ENCODE measurements at places on chromosomes 11 and 22.

DNA sequence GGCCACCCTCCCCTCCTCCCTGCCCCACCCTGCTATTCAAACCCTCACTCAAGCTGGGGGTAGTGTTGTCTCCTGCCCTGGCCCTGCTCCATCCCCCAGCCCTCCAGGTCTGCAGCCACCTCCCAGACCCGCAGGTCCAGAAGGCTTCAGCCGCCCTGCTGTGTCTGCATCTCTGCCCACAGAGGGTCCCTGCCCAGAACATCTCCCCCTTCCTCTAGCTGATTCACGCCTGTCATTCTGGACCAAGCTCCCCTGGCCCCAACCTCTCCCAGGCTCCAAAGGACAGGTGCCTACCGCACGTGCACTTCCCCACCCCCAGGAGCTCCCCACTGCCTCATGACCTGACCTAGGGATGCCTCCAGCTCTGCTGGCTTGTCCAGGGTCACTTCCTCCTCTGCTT, 16.0 kb upstream of the SHISAL1 start:
- DNase-seq = no peak

GRCh38 chr11:8038811-8039529, 42.0 kb upstream of the TUB start:
- no peak for DNase-seq

DNA sequence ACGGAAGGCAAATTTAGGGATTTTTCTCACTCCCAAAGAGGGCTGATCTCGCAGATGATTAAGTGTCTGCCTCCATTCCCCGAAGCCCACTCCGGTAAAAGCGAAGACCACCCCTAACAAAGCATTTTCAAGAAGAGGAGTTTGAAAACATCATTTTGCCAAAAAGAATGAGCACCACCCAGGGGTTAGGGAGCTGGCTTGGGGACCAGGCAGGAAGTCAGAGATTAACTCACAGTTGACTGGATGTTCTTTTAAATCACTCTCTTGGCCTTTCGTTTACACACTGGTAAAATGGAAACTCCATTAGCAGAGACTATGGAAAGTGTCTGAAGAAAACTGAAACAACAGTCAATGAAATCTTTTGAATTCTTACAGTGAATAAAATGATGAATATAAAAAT, 7.9 kb upstream of the TRIM44 start:
- DNase-seq = no peak

- DNase-seq = no peak
Measured at GRCh38 chr11:122777343-122777742, 61.0 kb upstream of the CRTAM start.

GRCh38 chr11:93740730-93741093, 583 bp downstream of the TAF1D start:
- DNase-seq = no peak

DNA sequence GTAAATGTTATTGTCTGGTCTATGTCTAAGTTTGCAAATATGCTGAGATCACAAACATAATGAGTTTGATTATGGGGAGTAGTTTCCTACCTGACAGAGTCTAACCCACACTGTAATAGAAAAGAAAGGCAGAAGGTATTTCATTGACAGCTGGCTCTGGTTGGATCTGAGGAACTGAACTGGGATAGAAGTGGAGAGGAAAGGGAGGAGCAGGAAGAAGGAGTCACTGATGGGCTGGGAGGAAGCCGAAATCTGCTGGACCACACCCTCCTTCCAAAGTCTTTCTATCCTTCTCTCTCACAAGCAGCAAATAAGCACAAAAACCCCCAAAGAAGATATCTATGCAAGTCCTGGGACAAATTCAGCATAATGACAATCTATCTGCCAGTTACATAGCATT, 11.7 kb downstream of the BLID start:
- no peak for DNase-seq

- DNase-seq = no peak
Measured at GRCh38 chr11:18567081-18567480, 21.5 kb downstream of the UEVLD start.

DNA sequence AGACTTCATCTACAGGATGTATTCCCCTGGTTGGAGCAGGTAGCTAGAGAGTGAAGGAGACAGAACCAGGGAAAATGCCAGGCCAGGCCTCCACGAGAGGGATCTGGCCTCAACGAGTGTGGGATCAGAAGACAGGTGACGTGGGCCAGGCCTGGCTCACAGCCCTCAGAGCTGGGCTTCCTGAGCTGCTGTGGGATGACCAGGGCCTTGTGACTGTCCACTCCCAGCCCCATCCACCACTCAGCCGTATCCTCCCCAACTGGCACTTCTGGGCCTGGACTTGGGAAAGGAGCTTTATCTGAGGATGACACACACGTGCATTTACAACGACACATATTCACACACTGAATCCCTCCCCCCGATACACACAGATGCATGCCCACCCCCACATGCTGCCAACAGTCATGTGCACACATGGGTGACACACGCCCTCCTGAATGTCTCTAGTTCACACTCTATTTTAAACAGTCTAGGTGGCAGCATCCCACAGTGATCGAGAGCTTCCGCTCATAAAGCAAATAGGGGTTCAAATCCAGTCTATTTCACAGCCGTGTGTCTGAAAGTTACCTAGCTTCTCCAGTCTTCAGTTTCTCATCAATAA, 93.1 kb downstream of the TP53I11 start:
- DNase-seq = no peak

GRCh38 chr22:39315389-39315788, 4.0 kb downstream of the RPL3 start:
- no peak for DNase-seq

DNA sequence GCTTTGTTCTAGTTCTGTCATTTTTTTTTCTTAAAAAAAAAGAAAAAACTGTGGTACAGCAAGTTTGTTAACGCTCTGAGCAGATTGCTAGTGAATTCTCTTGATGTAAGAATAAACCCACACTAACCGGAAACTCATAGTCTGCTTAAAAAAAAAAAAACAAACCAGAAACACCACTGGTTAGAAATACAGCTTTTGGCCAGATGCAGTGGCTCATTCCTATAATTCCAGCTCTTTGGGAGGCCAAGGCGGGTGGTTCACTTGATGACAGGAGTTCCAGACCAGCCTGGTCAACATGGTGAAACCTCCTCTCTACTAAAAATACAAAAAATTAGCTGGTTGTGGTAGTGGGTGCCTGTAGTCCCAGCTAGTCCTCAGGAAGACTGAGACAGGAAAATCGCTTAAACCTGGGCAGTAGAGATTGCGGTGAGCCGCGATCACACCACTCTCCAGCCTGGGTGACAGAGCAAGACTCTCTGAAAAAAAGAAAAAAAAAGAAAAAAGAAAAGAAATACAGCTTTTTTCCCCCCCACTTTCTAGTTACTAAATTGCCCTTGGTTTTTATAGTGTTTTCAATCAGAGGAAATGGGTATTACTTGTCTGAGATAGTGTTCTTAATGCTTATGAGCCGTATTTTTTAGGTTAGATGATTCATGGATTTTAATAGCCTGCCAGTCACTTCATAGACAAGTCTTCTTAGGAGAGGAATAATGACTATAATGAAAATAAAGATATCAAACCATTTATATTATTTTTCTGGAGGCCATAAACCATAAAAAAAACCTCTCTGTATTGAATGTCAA, 222.8 kb downstream of the DDX10 start:
- no peak for DNase-seq

DNA sequence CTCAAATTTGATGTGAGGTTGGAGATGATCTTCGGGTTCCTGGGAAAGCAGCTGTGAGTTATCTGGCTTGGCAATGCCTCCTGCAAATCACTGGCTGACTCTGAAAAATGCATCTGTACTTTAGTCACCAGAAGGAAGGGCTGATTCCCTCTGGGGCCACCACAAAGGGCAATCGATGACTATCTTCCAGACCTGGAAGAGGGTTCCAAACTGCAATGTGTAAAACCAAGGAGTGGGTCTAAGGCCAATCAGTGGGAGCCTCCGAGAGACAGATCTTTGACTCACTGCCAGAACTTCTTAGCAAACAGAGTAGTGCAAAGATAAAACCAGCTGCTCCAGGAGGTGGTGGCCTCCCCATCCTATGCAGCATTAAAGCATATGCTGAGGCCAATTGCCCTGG, 29.1 kb upstream of the PAK1 start:
- no peak for DNase-seq

GRCh38 chr22:29755889-29756288, 10.9 kb downstream of the ZMAT5 start:
- no peak for DNase-seq

DNA sequence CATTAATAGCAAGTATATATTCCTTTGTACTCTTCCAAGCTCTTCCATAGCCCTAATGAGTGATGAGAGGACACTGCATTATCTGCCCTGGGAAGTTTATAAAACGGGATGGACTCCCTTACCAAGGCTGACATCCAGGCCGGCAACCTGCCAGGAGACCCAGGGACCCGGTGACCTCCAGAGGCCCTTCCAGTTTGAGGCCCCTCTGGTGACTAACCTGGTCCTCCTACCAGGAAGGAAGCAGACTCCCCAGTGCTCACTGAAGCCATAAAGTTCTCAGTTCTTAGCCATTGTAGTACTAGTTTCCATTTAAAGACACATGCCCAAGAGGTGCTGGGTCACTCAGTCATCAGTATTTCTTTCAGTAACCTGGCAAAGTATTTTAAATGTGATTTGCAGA, 345.4 kb downstream of the TENM4 start:
- DNase-seq = no peak

DNA sequence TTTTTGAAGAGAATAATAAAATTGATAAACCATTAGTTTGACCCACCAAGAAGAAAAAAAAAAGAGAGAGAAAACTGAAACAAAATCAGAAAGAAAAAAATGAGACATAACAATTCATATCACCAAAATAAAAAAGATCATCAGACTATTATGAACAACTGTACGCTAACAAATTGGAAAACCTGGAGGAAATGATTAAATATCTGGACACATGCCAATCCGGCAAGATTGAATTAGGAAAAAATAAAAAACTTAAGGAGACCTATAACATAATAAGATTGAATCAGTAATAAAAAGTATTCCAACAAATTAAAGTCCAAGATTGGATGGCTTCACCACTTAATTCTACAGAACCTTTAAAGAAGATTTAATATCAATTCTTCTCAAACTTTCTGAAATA, 136.7 kb downstream of the CASP12 start:
- DNase-seq = no peak

DNA sequence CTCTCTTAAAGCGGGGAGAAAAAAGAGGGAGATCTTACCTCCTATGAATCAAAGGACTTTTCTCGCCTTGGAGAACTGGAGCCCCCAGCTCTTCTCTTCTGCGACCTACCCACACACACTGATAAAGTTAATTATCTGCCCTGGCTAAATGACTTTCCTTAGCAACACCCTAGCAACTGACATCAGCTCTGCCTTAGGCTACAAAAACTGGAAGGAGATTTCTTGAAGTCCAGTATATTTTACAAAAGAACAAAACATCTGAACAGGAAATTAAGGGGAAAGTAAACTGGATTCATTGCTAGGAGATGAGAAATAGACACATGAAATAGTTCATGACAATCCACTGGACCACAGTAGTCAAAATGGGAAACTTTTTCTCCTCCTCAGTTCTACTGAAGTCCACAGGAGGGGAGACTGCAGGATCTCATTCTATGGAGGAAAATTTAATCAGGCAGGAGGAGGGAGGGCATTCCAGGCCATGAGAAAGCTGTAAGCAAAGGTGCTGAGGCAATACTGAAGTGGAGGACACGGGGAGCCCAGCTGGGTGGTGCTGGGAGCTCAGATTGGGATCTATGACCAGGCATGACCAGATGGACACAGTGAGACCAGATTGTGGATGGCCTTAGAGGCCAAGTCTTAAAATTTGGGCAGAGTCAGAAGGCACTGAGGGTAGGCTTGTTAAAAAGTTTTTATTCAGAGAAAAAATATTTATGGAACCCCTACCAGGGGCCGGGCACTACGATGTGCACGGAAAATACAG, 3.7 kb upstream of the SPON1 start:
- no peak for DNase-seq

GRCh38 chr22:21641789-21642583, at the start of gene SDF2L1:
SDF2L1 (plus strand) TSS chr22:21642302; CDS start chr22:21642337, 35 bp downstream.
- peak; percentile 98 for DNase-seq

GRCh38 chr11:95330302-95330701, 99.3 kb upstream of the SESN3 start:
- DNase-seq = no peak

DNA sequence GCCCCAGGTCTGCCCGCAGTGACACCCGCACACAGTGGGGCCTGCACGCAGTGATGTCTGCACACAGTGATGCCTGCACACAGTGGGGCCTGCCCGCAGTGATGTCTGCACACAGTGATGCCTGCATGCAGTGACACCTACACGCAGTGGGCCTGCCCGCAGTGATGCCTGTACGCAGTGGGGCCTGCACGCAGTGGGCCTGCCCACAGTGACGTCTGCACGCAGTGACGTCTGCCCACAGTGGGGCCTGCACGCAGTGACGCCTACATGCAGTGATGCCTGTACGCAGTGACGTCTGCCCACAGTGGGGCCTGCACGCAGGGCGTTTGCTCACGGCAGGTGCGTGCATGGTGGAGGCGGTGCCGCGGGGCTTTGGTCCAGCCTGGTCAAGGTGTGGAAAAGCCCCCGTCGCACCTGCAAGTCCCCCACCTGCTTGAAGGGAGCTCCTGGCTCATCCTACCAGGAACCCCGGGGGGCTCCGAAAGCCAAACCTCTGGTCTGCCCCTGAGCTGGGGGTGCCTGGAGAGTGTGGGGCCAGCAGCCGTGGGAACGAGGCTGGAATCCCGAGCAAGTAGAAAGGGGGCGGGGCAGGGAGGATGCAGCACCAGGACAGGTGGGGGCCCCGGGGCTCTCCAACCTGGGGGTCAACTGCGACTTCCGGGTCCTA, 8.9 kb upstream of the SYT8 start:
- no peak for DNase-seq

DNA sequence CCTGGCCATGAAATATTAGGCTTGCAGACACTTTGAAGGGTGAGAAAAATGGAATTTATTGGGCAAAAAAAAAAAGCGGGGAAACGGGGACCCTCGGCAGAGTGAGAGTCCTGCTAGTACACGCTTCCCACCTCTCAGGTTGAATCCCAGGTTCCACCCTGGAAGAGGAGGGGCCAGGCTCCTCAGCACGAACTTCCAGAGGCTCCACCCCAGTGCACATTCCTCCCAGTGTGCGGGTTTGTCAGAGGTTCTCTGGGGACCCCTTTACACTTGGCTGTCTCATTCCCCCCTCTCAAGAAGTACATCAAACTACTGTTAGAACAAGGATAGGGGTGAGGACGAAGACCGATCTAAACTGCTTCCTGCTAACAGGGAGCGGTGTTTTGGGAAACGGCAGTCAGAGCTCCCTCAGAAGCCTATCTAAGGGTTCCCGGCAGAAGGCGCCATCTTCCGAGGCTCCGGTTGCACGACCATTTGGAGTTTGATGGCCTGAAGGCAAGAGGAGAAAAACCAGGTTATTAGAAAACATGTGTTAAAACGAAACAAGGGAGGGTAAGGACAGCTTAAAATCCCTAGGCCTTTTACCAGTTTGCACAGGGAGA, 27.5 kb downstream of the FOLR3 start:
- DNase-seq = no peak

- no peak for DNase-seq
Measured at GRCh38 chr22:25566898-25567235, 2.4 kb downstream of the GRK3 start.

- no peak for DNase-seq
Measured at GRCh38 chr11:133238027-133238426, 294.3 kb downstream of the OPCML start.

- no peak for DNase-seq
Measured at GRCh38 chr11:131916638-131917037, 546.2 kb downstream of the NTM start.
